HFF-Myc (cell line): ENCODE measurements at places on chromosomes 4 and X.

DNA sequence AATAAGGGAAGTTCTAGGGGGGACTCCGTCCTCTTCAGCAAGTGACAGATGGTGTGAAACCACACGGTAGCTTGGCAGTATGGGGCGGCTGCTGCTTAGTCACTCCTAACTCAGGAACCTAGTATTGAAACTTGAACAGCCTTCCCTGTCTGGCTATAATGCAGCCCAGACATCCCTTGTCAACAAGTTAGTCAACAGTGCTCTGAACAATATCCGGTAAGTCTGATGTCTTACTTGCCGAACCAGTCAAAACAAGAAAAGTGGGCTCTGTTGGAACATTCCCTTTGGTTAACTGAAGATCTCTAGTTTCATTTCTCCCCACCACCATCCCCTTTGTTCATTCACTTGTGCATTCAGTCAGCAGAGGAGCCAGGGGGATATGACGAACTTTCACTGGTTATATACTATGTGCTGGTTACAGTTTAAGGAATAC lies 18.7 kb upstream of the CXCL13 start:
- no peak for DNase-seq

DNA sequence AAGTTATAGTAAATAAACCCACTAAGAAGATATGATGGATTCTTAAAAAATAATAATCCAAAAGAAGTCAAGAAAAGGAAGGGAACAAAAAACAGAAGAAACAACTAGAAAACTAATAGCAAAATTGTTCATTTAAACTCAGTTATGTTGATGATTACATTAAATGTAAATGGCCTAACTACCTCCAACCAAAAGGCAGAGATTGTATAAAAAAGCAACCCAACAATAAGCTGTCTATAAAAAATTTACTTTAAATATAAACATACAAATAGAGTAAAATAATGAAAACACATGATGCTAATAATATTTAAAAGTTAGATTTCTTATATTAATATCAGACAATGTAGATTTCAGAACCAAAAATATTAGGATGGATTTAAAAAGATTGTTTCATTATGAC lies 340.6 kb downstream of the CAMK2D start:
- DNase-seq = no peak

DNA sequence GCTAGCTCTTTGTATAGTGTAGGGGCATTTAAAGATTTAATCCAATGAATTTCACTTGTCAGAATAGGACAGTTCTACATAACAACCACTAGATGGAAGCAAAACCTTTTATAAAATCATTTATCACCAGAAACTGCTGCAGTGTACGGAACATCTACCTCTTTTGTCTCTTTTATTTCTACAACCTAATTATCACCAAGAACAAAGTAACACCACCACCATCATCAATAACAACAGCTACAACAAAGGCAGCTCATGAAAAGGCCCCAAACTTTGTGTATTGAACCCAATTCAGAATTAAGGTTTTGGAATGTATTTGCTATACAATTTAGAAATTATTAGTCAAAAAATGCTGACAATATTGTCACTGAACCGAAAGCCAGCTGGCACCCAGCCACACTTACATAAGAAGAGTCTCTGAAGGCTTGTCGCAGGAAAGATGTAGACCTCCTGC lies 260.9 kb upstream of the RPS6KA3 start:
- DNase-seq = no peak

DNA sequence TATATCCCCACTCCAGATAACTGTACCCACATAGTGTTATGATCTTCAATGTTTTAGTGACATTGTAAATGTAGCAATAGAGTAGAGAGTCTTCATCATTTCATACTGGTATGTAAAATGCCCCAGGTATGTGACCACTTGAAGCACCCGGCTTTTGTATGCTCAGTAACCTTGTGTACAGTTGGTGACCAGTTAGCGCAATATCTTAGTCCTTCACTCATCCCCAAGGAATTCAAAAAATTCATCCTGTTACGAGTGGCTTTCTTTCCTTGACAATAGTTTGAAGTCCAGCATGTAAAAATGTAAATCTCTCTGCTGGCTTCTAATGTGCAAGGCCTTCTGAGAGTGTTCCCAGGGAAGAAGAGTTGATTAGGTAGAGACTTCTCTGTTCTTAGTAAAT lies 145.6 kb downstream of the ARX start:
- DNase-seq = no peak

- DNase-seq = no peak
These were observed 33.7 kb downstream of the ANKRD17 start for GRCh38 chr4:73224886-73225285.
